ENCODE measurements at places on chromosomes 2 and 18.

DNA sequence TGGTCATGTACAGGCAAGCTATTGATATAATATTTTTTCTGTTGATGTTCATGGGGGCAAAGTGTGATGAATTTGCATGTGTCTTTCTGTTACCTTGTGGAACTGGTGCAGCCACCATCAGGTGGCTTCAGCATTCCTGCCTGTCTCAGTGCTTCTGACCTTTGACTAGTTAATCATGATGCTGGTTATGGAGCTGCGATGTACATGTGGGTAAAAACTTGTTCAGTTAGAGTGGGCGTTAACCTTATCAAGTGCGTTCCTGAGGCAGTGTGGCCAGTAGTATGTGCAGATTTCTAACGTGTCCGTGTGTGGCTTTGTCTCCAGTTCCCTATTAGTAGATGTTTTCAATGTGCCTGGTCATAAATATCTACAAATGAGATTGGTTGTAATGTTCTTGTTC, 127.4 kb upstream of the ZSWIM2 start:
- no peak for DNase-seq

GRCh38 chr18:12318334-12318697, 10.3 kb downstream of the TUBB6 start:
- DNase-seq = no peak

DNA sequence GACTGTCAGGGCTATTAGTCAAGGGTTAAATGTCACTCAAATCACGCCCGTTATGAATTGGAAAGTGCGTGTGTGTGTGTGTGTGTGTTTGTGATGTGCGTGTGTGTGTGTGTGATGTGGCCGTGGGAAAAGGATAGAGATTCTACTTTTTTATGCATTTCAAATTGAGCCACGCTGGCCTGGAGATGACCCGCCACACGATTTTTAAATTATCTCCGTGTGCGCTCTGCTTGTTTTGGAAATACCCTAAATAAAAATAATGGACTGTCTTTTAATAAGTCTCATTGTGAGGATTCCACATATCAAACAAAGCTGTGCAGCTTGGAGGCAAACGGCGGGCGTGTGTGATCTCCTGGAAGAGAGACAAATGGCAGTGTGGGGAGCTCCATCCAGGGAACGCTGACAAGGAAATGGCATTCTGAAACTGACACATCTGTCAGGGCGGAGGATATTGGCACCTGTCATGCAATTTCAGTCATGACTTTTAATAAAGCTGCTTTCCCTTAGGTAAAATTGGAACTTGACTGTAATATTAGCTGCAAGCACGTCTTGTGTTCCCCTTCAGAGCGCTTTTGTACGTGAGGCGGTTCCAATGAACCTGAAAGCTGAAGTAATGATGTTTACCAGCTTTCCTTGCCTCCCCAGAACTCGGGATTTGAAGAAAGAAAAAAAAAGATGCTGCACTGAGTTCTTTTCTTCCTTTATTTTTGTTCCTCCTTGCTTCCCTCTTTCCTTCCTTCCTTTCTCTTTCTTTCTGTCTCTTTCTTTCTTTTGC, 381.8 kb upstream of the SMIM21 start:
- DNase-seq = no peak

GRCh38 chr2:24365051-24365450, 4.7 kb upstream of the ITSN2 start:
- peak; percentile 63 for DNase-seq

GRCh38 chr18:63394954-63395353, 27.3 kb downstream of the VPS4B start:
- DNase-seq = no peak

DNA sequence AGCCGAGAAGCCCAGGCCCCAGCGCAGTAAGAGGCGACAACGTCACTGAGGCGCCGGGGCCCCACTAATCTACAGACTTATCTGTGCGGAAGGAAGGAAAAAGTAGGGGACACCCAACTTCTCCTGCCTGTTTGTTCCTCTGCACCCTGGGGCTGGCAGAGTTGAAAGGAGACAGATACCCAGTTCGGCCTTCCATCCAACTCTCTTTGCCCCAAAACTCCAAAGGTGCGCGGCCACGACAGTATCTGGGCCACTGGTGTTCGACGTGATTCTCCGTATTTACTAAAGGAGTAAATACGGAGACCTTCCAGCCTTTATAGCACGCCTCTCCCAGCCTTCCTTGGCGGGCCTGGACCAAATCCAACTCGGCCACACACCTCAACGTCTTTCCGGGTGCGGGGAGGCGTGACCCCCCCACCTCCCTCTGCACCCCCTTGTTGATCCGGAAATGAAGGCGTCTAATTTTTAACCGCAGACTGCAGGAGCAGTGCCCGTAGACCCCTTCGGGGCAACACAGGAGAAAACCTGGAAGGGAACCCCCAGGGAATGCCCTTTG, 1.6 kb downstream of the SMAD7 start:
- no peak for DNase-seq

- no peak for DNase-seq
Observed at GRCh38 chr18:39366656-39367055, 1801.1 kb upstream of the CELF4 start.

GRCh38 chr18:6489977-6490376, 75.3 kb upstream of the L3MBTL4 start:
- DNase-seq = no peak

GRCh38 chr2:180776921-180777320, 203.5 kb upstream of the UBE2E3 start:
- DNase-seq = no peak

DNA sequence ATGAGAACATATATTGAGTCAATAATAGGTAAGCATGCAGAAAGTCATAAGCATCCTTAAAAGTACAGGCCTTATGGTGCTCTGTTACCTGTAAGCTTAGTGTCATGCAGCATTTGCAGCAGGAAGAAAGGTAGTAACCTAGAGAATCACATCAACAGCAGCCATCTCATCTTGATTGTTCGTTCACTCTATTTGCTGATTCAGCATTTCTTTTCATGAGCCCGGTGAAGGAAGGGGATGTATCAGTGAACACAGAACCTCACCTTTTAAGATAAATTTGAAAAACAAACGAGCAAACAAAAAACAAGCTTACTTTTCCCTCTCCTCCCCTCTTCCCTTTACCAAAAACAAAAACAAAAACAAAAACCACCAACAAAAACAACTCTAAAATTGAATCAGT, 89.9 kb downstream of the MIB1 start:
- DNase-seq = no peak

DNA sequence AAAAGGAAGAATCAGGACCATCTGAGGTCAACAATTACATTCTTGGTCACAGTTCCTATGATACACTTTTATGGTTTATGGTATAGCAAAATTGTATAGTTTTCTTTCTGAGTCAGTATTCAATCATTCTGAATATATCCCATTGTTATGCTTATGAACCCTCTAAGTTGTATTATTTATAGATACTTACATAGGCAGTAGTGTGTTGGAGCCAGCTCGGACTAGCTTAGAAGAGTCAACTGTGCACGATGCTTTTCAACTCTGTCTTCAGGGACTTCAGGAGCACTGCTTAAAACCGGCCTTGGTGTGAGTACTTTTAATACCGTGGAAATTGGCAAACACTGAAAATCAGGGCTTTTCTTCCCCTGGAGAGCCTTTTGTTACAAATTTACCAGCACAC, 215.7 kb downstream of the IKZF2 start:
- DNase-seq = no peak
